ENCODE measurements at places on chromosomes 2 and 18.

DNA sequence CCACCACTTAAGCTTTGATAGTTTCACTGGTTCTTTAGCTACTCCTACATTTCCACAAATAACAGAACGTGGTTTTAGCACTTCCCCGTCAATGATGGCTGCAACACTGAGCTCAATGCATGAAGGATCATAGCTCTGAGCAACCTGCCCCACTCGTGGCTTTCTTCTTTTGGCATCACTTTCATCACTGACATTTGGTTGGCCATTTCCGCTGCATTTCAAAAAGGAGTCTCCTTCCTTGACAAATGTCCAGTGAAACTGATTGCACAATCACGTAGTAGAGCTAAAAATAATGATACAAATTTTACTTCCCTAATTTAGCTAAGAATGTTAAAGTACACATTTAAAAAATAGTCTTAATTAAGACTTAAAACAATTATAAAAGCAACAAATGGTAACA, 205.2 kb upstream of the HDAC4 start:
- no peak for DNase-seq

DNA sequence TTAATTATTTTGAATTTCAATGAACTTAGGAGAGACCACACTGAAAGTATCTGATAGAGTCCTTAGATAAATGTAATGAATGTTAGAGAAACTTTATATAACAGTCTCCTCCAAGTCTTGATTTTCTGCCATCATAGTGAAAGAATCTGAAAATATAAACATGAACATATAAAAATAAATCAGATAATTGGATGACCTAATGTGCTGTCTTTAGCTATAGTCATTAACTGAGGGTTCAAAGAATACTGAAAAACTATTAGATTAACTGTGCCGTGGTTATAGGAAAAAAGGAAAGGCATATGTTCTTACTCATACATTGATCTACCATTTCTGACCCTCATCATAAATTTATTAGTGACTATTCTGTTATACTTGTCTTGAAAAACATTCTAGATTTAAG, 47.0 kb upstream of the SPAG16 start:
- no peak for DNase-seq

DNA sequence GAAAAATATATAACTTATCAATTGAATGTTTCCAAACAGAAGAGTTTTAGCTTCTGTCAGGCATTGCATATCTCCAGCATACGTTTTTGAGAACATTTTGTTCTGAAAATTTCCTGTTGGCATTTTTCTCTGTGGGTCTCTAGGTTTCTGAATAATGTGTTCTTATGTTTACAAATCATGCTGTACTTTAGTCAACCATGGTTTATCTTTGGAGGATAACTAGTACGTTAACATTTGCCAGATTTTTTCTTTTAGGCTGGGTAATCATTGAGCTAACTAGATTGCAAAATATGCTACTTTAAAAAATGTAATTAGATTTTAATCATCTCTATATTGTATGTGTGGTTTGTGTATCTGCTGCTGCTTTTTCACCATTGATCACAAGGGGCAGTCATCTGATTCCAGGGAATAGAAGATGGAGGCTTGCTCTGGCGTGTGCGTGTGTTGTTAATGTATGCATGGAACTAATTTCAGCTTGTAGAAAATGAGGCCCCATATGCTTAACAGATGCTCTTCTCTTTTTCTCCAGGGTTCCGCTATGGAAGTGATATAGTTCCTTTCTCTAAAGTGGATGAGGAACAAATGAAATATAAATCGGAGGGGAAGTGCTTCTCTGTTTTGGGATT, 21.3 kb downstream of the XRCC5 start:
- DNase-seq = no peak

DNA sequence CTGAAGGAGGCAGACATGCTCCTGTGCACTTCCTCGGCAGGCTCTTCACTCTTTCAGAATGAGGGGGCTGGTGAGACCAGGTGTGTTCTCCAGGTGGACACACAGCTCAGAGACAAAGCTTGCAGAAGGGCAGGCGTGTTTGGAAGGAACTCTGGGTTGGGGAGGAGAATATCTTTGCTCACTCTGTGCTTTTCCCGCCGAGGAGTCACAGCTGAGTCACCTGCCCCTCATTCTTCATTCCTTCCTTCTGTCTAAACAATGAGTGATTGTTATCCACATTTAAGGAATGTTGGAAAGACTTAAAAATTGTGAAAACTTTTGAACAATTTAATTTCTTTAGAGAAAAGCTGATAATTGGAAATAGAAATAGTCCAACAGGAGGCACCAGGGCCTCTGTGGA, 126.3 kb upstream of the TPO start:
- DNase-seq = no peak

- DNase-seq = no peak
Observed at GRCh38 chr2:6932828-6933227, 15.6 kb downstream of the RNF144A start.

DNA sequence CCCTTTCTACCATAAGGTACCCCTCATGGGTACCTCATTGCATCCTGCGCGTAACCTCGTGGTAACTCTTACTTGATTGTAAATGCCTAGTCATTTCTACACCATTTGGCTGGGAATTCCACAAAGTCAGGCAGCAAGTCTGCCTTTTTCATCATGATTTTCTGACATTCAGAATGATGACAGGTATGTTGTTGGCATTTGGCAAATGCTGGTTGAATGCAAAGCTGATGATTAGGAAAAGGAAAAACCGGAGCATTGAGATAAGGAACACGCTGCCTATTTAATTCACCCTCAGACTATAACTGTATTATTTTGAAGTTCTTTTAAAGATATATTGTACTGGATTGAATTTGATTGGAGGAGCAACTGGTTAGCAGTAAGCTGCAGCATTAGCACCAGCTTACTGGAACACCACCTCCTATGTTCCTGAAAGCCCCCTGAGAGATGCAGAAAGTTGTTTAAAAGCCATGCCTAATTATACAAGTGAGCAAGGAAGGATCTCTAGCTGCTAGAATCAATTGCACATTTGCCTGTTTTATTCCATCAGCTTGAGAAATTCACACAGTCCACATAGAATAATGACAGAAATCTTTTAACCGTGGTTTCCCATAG, 520.1 kb downstream of the LRP1B start:
- DNase-seq = no peak

DNA sequence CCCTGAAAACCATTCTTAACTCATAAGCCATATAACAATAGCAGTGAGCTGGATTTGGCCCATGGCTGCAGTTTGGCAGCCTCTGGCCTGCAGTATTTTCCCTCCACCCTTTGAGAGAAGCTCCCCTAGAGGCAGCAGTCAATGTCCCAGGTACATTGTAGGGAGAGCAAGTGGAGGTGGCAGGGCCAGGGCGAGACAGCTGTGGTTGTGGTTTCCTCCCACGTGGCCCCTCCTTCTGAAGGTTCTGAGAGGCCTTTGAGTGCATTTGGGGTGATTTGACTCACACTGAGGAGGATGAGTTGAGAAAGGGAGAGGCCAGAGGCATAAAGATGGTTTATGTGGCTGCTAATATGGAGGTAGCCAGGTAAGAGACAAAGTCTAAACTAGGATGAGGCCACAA, 45.5 kb upstream of the LDAH start:
- DNase-seq = no peak

DNA sequence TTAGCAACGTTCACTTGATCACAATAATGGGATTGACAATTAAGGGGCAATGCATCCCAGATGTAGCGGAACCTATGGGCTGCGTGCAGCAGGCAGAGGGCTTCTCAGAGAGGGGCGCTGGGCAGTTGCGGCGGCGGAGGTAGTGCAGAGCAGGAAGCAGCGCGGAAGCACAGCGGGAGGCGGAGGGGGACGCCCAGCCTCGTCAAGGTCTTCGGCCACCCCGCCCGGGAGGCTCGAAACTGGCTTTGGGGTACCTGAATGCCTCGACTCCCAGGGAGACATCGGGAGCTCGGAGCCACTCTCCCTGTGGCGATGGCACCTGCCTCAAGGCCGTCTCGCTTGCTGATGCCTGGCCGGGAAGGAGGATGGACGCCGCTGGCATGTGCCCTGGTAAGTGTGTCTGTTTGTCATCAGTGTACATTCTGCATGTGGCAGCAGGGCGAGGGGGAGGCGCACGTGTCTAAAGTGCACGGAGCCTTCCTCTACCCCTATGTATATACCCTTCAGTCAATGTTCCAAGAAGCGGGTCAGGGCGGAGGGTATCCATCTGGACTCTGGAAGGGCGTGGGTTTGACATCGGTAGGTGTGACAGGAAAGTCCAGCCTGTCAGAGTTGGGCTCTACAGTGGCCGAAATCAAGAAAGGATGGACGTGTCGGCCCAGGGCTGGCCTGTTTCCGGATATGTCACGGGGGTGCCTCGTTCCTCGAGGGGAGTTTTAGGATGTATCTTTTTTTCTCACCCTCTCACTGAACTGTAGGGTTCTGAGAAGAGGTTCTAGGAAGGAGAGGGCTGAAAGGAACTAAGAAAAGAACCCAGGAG, 7.5 kb upstream of the SP9 start:
- DNase-seq = no peak
